ENCODE measurements at places on chromosomes 4 and X.

DNA sequence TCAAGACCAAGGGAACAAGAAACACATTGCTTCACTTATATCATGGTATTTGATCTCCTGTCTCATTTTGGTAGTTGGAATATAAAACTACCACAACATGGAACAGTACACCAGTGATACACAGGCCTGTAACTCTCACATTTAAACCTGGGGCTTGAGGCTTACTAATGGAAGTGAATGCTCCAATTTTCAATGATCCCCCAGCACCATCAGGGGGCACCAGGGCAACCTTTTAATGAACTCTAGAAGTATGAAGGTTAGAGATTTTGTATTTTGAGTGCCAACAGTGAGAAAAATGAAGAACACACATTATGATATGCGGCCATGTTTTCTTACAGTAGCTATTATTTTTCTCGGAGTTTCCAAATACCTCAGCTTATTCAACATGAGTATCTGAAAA, 50.7 kb downstream of the C4orf33 start:
- DNase-seq, result no peak

- DNase-seq, result no peak
Measured at GRCh38 chr4:100100985-100101384, 89.3 kb downstream of the DDIT4L start.

DNA sequence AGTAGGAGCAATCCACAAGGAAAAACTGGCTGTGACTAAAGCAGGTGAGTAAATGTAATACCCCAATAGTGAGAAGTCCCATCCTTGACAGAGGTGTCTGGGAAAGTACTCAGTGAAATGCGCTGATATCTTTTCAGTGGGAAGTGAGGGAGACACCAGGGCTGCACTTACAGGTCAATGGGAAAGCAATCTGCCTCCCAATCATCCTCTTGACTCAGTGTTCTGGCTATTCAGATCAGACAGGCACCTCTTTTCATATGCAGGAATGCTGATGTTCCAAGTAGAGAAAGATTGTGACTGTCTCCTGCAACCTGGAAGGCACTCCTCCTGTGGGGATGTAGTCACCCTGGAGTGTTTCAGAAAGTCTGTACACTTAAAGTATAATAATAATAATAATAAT, 39.9 kb upstream of the SPIN2A start:
- DNase-seq, result no peak

GRCh38 chr4:109079731-109080130, 222.7 kb downstream of the COL25A1 start:
- no peak for DNase-seq

DNA sequence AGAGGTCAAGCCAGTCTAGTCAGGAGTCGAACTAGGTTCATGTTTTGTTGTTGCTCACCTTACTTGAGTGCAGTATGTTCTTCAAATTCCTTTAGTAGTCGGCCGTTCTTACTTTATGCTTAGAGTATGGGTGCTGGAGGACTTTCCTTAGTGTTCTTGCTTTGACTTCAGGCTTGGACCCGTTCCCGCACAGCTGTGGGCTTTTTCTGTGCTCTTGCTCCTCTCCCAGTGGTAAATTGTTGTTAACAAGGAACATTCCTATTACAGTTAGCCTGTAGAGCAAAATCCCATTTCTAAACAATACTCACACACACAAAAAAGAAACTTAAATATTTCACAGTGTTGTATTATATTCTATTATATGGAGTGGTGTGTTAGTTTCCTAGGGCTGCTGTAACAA, 113.5 kb downstream of the RAP1GDS1 start:
- no peak for DNase-seq
